Hippocampal formation (tissue), 2 donors: ENCODE measurements at places on chromosomes 2 and 18.

DNA sequence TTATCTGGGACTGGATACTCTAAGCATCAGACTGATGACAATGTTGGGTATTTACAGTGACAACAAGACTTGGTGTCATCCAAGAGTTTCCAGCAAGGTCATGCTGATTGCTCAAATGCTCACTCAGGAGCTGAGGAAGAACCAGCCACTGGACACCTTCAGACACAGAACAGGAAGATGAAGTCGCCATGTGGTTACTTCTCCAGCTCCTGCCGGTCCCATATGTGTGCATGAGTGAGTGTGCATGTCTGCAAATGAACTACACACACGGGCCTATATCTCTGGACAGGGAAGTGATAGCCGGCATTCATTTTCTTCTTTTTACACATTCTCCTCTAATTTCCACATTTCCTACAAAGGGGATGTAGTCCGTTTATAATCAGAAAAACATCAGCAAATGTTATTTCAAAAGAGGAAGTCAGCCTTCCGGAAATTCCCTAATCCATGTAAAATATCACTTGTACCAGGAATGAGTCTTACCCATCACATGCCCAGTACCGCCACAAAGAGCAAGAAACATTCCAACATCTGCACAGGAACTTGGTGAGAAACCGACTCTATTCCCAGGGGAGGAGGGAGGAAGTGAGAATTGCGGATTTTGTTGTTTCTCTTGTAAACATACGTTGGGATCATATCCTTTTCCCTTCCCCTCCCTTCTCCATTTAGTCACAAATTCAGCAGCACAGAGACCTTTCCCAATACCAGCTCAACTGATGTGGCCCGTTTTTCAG, 10.8 kb downstream of the RFX8 start:
- DNase-seq, result no peak

GRCh38 chr2:24819442-24820174, 26.4 kb downstream of the CENPO start:
- no peak for DNase-seq

DNA sequence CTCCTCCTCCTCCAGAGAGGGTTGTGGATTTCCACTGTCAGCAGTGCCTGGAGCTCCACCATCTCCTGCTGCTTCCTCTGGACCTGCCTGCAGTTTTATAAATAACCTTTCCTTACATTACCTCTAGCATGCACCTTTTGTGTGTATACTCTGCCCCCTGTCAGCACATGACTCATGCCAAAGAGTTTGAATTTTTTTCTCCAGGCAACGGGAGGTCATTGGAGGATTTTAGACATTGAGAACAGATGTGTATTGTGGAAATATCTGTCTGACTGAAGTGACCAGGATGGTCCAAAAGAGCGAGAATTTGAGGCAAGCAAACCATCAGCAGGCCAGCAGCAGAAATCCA, 31.7 kb downstream of the IL37 start:
- no peak for DNase-seq

DNA sequence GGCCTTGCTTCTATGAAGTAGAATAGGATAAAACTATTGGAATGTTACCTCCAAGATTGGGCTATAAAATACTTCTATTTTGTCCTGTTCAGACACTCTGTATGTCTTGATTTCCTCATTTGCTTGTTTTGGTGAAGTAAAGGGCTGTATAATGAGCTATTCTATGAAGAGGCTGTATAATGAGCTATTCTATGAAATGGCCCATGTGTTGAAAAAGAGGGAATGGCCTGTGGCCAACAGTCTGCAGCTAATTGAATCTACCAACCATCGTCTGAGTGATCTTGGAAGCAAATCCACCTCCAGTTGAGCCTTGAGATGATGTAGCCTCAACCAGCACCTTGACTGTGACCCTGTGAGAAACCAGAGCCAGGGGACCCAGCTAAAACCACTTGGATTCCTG, 3.8 kb upstream of the SGPP2 start:
- DNase-seq, result no peak

DNA sequence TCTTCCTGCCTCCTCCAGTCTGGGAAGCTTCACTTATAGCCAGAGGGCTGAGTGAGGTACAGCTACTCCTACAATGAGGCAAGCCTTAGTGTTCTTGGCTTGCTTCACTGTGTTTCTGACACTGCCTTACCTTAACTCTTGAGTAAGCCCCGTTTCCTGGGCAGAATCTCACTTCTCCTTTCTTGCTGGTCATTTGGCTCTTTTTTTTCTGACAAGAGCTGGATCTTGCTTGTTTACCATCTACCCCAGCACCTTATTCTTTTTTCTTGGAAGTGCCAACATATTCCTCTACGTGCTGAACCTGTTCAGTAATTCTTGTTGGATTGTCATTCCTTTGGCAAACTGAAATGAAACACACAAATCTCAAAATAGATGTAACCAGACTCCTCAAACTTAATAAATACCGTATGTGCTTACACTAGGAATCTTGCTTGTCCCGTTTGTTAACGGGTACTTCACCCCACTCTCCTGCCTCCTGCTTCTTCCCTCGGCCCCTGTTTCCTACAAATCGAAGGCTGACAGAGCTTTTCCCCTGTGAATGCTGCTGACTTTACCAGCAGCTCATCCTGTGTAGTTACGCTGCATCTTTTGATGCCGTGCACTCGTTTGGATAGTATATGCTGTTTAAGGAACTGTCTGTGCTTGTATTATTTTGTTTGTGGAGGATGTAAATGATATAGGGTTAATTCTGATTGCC, 132.2 kb downstream of the FMNL2 start:
- peak; percentile 53 for DNase-seq

- no peak for DNase-seq
Observed at GRCh38 chr2:127735537-127736399, 34.5 kb downstream of the SFT2D3 start.
